Fibroblast of lung (primary cell): ENCODE measurements at places on chromosomes 13 and 19.

DNA sequence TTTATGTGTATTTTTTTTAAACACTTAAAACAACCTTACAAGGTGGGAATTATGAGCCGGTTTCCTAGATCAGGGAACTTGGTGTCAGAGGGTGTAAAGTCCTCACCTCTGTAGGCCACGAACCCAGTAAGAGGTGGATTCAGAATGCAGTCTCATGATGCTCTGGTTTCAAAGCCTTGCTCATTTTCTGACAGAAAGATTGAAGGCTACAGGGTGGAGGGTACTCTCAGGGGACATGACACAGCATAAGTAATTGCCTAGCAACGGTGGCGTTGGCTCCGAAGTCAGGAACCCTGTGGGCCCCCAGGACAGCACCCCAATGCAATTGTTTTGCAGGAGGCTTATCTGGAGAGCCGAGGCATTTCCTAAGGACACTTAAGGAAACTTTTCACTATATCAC is 794.7 kb downstream of the EFNB2 start:
- DNase-seq = no peak

DNA sequence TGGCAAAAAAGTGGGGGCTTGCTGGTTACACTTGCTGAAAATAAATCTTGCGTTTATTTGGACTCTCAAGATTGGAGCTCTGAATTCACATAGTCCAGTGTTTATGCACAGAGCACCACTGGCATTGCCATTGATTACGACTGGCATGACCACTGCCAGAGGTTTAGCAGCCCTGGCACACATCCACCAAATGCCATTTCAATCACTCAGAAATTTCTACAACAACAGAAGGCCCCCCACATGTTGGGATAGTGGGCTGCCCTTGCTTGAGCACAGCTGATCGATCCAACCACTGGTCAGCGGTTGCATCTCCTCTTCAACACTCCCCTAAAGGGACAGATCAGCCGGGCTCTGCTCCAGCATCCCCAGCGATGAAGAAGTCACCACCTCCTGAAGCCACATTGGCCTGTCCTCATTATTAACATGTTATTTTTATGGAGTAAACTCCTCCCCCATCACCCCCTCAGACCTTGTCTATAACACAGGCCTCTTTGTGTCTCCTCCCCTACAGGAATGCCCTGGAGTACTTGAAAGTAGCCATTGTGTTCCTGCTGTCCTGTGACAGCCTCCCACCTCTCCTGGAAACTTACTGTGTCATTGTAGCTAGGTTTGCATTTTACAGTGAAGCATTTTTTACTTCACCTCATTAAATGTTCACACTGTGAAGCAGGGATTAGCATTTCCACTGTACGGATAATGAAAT is 51.3 kb downstream of the CDADC1 start:
- no peak for DNase-seq

GRCh38 chr13:42990291-42991232 is 1.5 kb downstream of the EPSTI1 start:
- no peak for DNase-seq

DNA sequence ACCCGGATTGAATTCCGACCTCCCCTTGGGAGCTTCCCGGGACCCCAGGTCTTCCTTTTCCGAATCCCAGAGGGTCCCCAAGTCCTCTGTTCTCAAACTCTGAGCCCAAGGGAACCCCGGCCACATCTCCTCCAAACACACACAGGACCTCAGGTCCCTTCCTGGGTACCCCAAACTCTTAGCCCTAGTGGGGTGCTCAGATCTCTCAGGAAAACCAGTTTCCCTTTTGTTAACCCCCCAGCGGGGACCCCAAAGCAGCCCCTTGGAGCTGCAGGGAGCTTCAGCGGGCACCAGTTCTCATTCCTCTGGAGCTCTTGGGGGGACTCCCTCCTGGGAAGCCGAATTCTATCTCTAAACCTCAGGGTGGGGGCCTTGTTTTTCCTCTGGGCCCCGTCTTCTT is 774 bp downstream of the CACNG6 start:
- DNase-seq = no peak

DNA sequence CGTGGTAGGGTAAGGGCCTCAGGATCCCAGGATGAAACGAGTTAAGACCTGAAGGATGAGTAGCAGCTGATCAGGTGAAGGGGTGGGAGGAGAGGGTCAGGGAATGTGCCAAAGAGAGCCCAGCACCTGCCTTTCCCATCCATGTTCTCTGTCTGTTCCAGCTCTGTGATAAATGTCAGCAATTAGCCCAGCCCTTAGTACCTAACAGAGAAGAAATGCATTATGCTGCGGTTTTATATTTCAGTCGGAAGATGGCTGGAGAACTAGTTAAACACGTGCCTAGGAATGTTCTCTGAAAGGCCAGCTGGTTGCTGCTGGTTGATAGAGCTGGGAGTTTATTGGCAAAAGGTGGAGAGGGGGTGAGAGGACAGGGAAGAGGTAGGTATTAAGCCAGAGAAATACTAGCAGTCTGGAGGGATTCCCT is 268.2 kb downstream of the SHISA2 start:
- no peak for DNase-seq

GRCh38 chr19:54158812-54159351 is 639 bp downstream of the LENG1 start:
- DNase-seq = no peak

- DNase-seq = no peak
These were observed 7.6 kb downstream of the MBD3L2B start for GRCh38 chr19:7013678-7014077.

GRCh38 chr19:44839276-44839675 is 6.8 kb upstream of the NECTIN2 start:
- DNase-seq = no peak

DNA sequence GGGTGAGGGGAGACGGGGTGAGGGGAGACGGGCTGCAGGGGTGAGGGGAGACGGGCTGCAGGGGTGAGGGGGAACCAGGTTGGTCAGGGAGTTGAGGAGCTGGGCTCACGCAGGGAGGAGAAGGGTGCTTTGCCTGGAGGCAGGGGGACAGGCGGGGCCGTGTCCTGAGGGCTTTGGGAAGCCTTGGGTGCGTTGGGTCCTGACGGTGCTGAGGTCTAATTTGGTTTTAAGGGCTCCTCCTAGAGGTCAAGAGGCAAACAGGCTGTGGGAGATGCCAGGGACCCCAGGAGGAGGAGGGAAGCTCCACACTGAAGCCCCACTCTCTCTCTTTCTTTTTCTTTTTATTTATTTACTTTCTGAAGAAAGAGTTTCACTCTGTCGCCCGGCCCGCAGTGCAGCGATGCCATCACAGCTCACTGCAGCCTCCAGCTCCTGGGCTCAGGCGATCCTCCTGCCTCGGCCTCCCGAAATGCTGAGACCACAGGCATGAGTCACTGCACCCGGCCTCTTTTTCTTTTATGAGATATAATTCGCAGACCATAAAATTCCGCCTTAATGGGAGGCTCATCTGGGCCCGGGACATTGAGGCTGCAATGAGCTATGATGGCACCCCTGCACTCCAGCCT is 9.3 kb upstream of the MISP start:
- no peak for DNase-seq

DNA sequence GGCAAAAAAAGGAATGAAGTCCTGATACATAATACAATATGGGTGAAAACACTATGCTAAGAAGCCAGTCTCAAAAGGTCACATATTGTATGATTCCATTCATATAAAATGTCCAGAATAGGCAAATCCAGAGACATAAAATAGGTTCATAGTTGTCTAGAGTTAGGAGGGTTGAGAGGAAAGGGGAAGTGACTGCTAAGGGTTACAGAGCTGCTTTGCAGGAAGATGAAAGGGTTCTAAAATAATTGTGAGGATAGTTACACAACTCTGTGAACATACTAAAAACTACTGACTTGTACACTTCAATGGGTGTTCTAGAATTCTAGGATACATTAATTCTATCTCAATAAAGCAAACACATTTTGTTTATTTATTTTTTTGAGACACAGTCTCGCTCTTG is 25.7 kb downstream of the CAB39L start:
- DNase-seq = no peak
